ENCODE measurements at places on chromosomes 3 and 15. TPM values are rescaled to one million over a fixed set of nuclear protein-coding genes. Genes with fewer than 3 reads are reported as not detected.
A peak's percentile ranks its signal among the peaks of the same experiment; 100 is the strongest.

- no peak for DNase-seq
Measured at GRCh38 chr3:172283841-172284357, 164.4 kb downstream of the GHSR start.

- DNase-seq, result no peak
Measured at GRCh38 chr3:100781301-100781700, 72.0 kb downstream of the TFG start.

DNA sequence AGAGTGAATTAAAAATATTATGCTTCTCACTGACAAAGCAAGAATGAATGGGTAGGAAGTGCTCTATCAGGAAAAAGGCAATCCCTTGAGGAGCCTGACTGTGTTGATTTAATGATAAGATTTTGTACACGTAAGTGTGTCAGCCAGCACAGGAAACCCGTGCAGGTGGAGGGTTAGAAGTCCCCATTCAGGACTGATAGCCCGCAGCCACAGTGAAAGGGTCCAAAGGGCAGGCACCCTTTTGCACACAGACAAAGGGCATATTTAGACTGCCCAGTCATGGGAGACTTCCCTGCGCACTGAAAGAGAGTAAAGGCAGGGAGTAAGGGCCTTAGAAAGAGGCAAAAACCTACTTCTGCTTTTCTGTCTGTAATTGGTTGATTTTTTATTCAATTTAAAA, 26.4 kb upstream of the SKIL start:
- DNase-seq, result no peak

DNA sequence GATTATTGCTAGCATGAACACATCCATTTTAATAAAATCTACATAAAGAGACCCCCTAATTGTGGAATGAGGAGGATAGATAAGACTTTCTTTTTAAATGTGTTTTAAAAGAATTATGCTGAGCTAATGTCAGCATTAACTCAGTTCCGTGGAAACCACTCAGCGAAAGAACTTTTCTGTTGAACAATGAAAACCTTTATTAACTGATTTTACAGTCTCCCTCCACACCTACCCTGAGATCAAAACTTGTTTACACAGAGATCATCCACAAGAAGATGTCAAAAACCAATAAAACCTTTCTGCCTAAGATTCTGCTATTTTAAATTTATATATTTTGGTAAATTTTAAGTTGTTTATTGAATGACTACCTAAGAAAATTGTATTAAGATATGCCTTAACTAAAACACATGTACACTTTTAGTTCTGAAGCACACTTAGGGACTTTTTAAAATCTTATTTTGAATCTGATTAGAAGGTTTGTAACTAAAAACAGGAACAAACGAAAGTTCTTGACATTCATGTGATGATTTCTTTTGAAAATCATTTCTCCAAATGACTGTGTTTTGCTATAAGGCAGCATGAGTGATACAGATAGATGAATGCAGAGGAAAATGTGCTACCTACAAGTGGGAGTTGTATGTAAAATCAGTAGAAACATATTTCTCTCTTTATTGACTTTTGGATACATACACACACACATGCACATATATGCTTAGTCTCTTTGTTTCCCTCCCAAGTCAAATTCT, 369.0 kb downstream of the UNC13C start:
- DNase-seq, result no peak

GRCh38 chr3:187274977-187275338, 16.6 kb downstream of the MASP1 start:
- DNase-seq, result no peak

DNA sequence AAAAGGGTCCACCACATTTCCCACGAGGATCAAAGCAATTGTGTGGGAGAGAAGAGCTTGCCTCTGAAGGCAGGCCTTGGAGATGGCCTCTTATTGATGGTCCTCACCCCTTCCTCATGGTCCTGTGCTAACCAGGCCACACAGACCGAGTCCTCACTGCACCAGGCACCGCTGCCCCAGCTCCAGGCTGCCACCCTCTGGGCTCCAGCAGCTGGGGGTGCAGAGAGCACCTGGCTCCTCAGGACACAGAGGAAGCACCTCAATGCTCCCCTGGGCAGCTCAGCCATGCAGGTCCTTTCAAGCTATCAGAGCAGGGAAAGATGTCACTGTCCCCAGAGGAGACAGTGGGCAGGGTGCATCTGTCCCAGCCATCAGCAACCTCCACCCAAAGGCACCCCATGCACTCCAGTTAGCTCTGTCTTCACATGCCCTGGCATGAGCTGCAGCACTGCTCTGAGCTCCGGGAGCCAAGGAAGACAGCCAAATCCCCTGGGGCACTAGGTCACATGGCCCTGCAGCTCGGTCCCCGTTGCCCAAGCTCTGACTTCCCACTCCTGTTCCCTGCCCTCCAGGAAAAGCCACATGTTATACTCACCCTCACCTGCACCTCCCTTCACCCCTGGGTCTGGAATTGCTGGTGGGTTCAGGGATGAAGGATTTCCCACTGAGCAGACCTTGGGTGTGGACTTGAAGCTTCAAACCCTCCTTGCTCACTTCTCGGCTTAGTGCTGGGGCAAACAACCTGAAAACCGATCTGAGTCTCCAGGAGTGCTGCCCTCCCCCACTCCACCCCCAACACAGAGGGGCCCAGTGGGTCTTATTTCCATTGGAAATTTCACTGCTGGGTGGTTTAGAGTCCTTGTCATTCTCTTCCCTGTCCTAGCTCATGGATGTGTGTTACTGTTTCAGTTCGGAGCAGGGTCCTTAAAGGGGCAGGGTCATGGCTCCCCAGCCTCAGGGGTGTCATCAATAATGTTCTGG, 32.6 kb downstream of the ALS2CL start:
- DNase-seq, result no peak

- no peak for DNase-seq
Measured at GRCh38 chr15:55221090-55222011, 24.6 kb upstream of the RSL24D1 start.

GRCh38 chr3:9153904-9154619, 95.4 kb downstream of the SRGAP3 start:
- DNase-seq, result no peak

GRCh38 chr15:89475661-89476060, 20.7 kb downstream of the RHCG start:
- no peak for DNase-seq

GRCh38 chr15:91949361-91949760, 95.9 kb downstream of the SLCO3A1 start:
- no peak for DNase-seq

GRCh38 chr3:27723815-27724458, 1.8 kb upstream of the EOMES start:
- DNase-seq, result no peak

DNA sequence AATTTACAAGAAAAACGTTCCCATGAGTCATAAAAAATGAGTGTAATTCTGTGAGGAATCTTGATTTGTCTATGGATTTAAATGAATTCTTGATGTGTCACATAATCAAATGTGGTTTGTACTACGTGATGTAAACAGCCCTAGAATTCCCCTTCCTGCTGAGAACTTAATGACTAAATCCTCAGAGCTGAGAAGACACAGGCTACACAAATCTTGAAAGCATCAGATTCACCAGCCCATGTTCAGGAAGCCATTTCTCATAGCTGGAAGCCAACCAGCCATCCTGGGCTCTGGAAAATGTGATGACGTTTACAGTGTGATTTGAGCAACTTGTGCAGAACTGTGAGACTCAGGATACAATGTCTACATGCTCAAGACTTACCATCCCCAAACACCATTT, 193.7 kb upstream of the MME start:
- DNase-seq, result no peak

GRCh38 chr3:40690749-40691451, 166.1 kb downstream of the ZNF621 start:
- DNase-seq, result no peak

- DNase-seq, result no peak
Measured at GRCh38 chr3:180278583-180279188, 241.9 kb upstream of the PEX5L start.

- peak; percentile 17 for DNase-seq
Measured at GRCh38 chr15:77870195-77871065, 207.1 kb downstream of the TBC1D2B start.

DNA sequence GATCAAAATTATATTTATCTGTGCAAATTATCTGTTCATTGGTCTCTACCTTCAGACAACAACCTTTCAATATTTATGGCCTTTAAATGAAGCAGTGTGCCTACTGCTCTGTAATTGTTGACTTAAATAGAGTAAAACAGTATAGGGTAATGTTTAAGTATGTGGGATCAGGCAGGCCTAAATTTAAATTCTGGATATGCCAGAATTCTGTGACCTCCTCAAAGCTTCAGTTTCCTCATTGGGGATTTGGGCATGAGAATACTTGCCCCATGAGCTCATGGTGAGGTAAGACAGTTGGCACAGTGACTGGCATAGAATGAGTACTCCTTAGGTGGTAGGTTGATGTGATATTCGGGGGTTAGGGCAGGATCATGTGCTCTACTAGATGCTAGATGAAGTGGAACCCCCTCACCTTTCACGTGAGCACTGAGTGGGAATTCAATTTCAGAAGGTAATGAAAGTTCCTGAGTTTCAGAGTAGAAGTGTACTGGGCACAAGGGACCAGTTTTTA, 14.9 kb downstream of the ARL8B start:
- DNase-seq, result no peak

- no peak for DNase-seq
Measured at GRCh38 chr15:100901296-100901695, 17.9 kb upstream of the LRRK1 start.

DNA sequence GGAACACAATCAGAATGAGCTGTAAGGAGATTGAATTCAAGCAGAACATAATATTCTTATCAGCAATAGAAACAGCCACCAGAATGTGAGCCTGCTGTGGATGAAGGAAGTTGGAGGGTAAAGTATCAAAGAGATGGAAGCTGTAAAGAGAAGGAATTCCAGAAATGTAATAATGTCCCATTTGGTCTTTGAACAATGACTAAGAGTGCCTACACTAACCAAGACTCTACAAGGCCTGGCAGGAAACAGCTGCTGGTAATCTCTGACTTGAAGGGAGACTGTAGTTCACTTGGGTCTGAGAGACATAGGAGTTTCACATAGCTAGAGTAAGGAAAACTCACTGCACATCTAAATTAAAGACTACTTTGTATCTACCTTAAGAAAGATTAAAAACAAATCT, 1176.0 kb upstream of the ALCAM start:
- DNase-seq, result no peak

- DNase-seq, result no peak
Measured at GRCh38 chr3:125331243-125331642, 43.9 kb downstream of the ZNF148 start.

DNA sequence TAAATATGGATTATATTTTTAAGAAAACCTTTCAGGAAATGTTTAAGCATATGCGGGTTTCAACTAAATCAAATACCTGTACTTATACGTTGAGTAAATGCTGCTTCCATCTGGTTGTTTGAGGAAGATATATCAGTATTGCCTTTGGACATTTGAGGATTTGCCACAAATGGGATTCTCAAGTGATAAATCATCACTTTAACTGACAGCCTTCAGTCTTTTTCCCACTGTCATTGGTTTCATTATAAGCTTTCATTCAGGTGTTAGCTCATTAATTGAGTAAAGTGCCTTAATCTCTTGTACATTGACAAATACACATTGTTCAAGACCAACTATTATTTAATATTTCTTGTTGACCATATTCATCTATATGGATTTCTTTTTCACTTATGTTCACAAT, 217.2 kb downstream of the EDEM1 start:
- no peak for DNase-seq

GRCh38 chr3:15198686-15199085, 7.4 kb upstream of the CAPN7 start:
- DNase-seq, result no peak

GRCh38 chr3:176954517-176954916, 242.8 kb downstream of the TBL1XR1 start:
- DNase-seq, result no peak

GRCh38 chr3:11146773-11147660, 7.3 kb upstream of the HRH1 start:
- no peak for DNase-seq

- no peak for DNase-seq
Measured at GRCh38 chr3:114850898-114851297, 296.2 kb downstream of the ZBTB20 start.

DNA sequence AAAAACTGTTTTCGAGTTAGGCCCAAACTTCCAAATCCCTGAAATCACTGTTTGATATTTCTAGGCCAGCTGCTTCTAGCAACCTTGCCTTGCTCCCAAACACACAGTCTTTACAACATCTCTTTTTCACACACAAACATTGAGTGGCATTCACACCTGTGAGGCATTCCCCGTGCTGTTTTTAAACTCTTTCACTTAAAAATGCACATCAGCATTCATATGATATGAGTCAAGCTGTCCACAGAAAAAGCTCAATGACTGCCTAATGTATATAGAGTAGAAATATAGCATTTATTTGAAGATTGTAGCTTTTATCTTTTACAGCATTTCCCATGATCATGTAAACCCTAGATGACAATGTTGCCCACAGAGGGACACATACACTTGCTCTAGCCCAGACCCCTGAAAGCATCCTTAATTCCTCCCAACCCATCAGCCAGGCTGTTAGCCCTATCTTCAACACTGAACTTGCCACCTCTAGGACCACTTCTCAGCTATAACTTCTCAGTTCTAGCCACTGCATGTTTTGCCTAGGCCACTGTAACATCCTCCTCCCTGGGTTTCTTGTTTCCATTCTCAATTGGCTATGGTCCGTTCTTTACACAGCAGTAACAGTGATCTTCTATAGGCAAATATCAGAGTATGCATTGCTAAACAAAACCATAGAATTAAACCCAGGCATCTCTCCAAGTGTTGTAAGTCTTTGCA, 782.6 kb downstream of the DIPK2A start:
- no peak for DNase-seq

DNA sequence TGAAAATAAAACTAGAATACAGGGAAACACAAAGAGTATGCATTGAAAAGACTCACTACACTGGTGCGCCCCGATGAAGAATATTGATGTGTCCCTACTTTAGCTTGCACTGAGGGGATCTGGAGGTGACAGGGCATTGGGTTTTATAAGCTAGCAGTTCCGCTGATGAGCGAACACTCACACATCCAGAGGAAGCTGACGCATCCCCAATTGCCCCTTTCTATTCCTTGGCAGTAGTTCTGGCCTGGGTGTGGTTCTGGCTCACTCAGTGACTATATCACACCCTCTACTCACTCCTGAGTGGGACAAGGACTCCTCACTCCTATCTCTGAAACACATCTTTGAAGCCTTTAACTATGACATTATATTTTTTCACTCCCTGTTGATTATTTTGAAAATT, 71.0 kb downstream of the B3GNT5 start:
- no peak for DNase-seq

GRCh38 chr15:98442901-98443300, 205.4 kb upstream of the IGF1R start:
- DNase-seq, result no peak

GRCh38 chr3:83765956-83766355, 1192.8 kb upstream of the CADM2 start:
- no peak for DNase-seq

- DNase-seq, result no peak
Measured at GRCh38 chr3:25817638-25818037, 27.7 kb downstream of the OXSM start.

Gene ALDH1L1
- 0.19 TPM for total RNA-seq

Gene PDCD6IP
- total RNA-seq, result 196 TPM

Gene GOLGA8G
- total RNA-seq, result 0.46 TPM

Gene CCR3
- not detected for total RNA-seq

Gene TMEM108
- total RNA-seq, result not detected

Gene LDHAL6B
- not detected for total RNA-seq

Gene RLBP1
- not detected for total RNA-seq

Gene THRB
- 0.03 TPM for total RNA-seq

Gene NIPA2
- total RNA-seq, result 36.4 TPM

Gene AGBL1
- total RNA-seq, result not detected

Gene PML
- total RNA-seq, result 74.1 TPM

Gene CLDN1
- total RNA-seq, result 0.23 TPM

Gene C3orf20
- 0.33 TPM for total RNA-seq

Gene TERC
- total RNA-seq, result 12.8 TPM

Gene TRPC1
- total RNA-seq, result 6.7 TPM

Gene BCL2A1
- total RNA-seq, result 10.6 TPM

Gene LRRC49
- not detected for total RNA-seq

Measured in T-cell (primary cell).